ENCODE measurements at places on chromosomes 7 and 10. TPM values are rescaled to one million over a fixed set of nuclear protein-coding genes. Genes with fewer than 3 reads are reported as not detected.

DNA sequence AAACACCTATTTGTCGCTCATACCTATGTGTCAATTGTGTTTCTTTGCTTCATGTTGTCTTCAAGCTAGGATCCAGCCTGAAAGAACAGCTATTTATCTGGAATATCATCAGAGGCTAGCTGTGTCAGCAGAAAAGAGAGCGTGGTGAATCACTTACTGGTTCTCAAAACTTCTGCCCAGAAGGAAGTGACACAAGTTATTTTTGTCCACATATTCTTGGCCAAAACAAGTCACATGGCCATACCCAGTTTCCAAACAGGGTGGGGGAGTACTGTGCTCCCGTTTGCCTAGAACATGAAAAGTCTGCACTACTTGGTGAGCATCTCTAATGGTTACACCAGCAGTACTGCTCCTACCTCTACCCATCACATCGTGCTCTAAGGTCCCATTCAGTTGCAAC lies 160.9 kb upstream of the CSTF2T start:
- no peak for DNase-seq

Gene CCDC71L
- total RNA-seq: 28.1 TPM

Gene PRLHR
- total RNA-seq: not detected

DNA sequence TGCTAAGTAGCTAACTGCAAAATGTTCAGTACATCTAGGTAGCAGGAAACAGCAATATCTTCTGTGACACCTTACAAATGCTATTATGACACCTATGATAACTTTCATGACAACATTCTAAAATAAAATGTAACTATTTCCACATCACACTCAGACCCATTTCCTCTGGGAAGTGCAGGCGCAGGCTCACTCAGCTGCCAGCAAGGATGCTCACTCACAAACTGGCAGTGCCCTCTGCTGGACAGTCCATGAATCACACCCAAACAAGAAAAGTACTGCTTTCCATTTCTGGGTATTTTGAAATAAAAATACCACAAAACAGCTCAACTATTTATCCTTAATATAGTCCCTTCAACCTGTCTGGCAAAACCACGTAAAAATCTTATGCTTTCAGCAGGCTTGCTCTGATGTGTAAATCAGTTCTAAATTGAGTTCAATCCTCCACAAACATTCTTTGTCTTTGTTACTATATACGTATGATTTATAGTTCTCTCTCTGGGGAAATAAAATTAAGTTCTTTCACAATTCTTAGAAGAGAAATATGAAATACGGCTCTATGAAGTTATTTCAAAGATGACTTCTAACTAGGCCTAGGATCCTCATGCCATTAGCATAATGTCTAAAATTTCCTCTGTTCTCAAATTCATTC lies 176.6 kb downstream of the PARD3 start:
- DNase-seq: peak; percentile 79

Gene CYP26C1
- 0.39 TPM for total RNA-seq

GRCh38 chr7:130182990-130183389 lies 22.2 kb downstream of the TMEM209 start:
- no peak for DNase-seq

- no peak for DNase-seq
Measured at GRCh38 chr10:95306318-95306650, 15.5 kb upstream of the PDLIM1 start.

- no peak for DNase-seq
Measured at GRCh38 chr10:105844241-105844640, 1203.2 kb downstream of the SORCS3 start.

Gene TMEM196
- not detected for total RNA-seq

Gene CNTNAP2
- total RNA-seq: 1.1 TPM
